ENCODE measurements at places on chromosomes 13 and 19. TPM values are rescaled to one million over a fixed set of nuclear protein-coding genes. Genes with fewer than 3 reads are reported as not detected.

The IZUMO2 gene
- total RNA-seq: not detected

The CPB2 gene
- 49.8 TPM for total RNA-seq

The NLRP12 gene
- 3.7 TPM for total RNA-seq

The VSTM2B gene
- total RNA-seq: not detected

The IGSF23 gene
- not detected for total RNA-seq

DNA sequence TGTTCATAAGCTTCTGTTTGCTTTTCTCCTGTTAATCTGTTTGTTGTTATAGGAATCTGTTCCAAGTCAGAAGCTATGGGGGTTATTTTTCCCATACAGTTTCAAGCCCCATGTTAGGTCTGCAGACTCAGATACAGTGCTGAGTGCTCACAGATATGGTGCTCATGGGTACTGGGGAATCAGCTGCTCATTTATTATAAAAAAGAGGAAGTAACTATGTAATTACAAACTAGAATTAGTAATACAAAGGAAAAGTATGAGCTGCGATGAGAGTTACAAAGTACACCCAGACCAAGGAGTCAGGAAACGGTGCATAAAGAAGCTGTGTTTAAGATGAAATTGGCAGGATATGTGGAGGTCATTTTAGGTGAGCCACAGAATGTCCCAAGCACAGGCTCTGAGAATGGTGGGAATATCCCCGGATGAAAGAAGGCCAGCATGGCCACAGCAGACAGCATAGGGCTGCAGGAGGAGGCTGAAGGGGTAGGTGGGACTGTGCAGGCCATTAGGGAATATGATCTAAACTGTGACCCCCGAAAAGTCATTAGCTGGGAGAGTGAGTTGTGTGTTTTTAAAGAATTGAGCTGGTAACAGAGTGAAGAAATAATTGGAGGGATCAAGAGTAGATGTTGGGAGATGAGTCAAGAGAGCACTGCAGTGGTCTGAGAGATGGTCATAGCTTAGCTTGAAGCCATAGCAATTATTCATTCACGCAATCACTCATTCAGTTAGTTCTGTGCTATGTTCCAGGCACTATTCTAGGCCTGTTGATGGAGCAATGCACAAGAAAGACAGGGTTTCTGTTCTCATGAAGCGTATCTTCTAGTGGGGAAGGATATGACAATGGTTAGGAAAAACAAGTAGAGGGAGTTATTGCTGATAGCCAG, 177.4 kb upstream of the UBL3 start:
- no peaks in the 10 kb centered on the region for H3K27me3 ChIP-seq
- H3K27ac ChIP-seq: no peak overlapping the region
- DNase-seq: no peak
- H3K4me1 ChIP-seq: no peaks in the 10 kb centered on the region
- H3K4me3 ChIP-seq: no peak overlapping the region
- no peaks in the 10 kb centered on the region for H3K36me3 ChIP-seq

DNA sequence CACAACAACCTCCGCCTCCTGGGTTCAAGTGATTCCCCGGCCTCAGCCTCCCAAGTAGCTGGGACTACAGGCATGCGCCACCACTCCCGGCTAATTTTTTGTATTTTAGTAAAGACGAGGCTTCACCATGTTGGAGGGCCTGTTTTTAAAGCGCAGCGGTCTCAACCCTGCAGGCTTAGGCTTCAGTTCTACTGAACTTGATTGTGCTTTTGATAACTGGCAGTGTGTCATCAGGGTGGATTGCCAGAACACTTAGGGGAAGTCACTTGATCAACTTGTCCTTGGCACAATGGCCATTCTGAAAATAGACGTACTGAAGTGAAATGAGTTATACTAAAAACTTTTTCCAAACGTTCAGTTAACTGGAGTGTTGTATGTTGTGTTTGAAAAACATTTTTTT, 472.2 kb downstream of the KLF5 start:
- H3K4me3 ChIP-seq: no peak overlapping the region
- H3K27ac ChIP-seq: no peak overlapping the region

DNA sequence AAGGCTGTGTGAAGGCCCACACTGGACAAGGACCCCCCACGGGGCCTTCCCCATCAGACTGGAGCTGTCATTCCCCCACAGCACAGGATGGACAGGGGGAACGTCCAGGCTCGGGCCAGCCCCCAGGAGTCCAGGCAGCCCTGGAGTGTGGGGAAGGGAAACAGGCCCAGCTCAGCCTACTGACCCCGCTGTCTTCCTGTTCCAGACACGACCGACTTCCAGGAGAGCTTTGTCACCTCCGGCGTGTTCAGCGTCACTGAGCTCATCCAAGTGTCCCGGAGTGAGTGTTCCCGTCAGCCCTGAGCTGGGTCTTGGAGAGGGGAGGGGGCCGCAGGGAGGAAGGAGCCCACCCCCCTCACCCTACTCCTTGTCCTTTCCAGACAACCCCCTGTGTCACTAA, 47.0 kb downstream of the SMIM24 start:
- peak; percentile 45 for DNase-seq
- peak overlapping the region; percentile 92 for H3K27ac ChIP-seq
- H3K36me3 ChIP-seq: peaks cover 59% of the 10 kb centered on the region

GRCh38 chr13:99370481-99371275, 63.5 kb upstream of the GPR183 start:
- H3K27me3 ChIP-seq: no peaks in the 10 kb centered on the region
- no peak for DNase-seq
- H3K36me3 ChIP-seq: no peaks in the 10 kb centered on the region
- no peak overlapping the region for H3K4me3 ChIP-seq
- H3K4me1 ChIP-seq: no peaks in the 10 kb centered on the region
- H3K27ac ChIP-seq: no peak overlapping the region

- no peak overlapping the region for H3K27ac ChIP-seq
- DNase-seq: no peak
- H3K4me1 ChIP-seq: no peaks in the 10 kb centered on the region
Observed at GRCh38 chr13:36915106-36915505, 4.9 kb downstream of the SMAD9 start.

- DNase-seq: no peak
- no peak overlapping the region for H3K4me3 ChIP-seq
- no peaks in the 10 kb centered on the region for H3K4me1 ChIP-seq
- H3K27ac ChIP-seq: no peak overlapping the region
- H3K27me3 ChIP-seq: no peaks in the 10 kb centered on the region
Observed at GRCh38 chr19:9149997-9150396, 9.8 kb downstream of the ZNF317 start.

DNA sequence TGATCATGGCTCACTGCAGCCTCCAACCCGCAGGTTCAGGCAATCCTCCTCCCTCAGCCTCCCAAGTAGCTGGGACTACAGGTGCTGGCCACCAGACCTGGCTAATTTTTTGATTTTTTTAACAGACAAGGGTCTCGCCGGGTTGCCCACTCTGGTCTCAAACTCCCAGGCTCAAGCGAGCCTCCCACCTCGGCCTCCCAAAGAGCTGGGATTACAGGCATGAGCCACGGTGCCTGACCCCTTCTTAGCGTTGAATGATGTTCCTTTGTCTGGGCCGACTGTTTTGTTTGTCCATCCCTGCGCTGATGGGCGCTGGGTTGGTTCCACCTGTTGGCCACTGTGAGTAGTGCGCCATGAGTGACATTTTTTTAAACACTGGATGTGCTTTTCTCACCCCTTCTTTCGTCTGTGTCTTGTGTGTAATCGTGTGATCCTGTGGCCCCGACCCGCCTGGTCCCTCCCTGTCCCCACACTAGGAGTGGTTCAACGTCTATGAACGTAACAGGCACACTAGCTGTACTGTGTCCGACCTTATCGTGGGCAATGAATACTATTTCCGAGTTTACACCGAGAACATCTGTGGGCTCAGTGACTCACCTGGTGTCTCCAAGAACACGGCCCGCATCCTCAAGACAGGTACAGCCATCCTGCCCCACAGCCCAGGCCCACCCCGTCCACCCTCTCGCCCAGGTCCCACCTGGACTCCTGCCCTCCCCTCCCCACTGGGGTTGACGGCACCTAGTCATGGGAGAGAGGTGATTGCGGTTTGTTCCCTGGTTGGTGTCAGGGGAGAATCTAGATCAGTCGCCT, 15.0 kb upstream of the EMC10 start:
- no peak overlapping the region for H3K27ac ChIP-seq
- peaks cover 8% of the 10 kb centered on the region for H3K27me3 ChIP-seq
- H3K4me1 ChIP-seq: no peaks in the 10 kb centered on the region
- peak; percentile 65 for DNase-seq
- H3K4me3 ChIP-seq: no peak overlapping the region
- no peaks in the 10 kb centered on the region for H3K36me3 ChIP-seq

DNA sequence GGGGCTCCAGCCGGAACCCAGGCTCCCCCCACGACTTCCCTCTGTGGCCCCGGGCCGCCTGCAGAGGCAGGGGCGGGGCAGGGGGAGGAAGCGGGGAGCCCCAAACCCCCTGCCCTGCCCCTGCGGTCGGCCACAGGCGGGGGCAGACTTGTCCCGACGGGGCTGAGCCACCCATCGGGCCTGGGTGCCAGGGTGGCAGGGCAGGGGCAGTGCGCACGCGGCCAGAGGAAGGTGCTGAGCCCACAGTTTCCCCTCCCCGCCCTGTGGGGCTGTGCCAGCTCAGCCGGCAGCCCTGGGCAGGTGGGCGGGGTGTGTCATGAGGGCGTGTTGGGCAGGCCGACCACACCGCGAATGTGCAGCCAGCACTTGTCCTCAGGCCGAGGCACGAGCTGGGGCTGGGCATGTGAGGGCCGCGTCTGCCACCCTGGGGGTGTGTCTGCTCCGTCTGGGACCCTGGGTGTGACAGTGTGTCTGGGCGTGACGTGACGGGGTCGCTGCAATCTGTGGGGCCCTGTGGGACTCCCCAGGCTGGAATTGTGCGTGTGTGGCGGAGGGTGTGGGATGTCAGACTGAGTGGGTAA, 17.7 kb downstream of the CCDC97 start:
- H3K4me3 ChIP-seq: no peak overlapping the region
- DNase-seq: peak; percentile 94
- H3K4me1 ChIP-seq: peaks cover 67% of the 10 kb centered on the region
- no peaks in the 10 kb centered on the region for H3K27me3 ChIP-seq

- H3K27me3 ChIP-seq: no peaks in the 10 kb centered on the region
- no peaks in the 10 kb centered on the region for H3K36me3 ChIP-seq
- H3K4me3 ChIP-seq: no peak overlapping the region
- H3K4me1 ChIP-seq: no peaks in the 10 kb centered on the region
- no peak overlapping the region for H3K27ac ChIP-seq
- no peak for DNase-seq
Observed at GRCh38 chr13:33076001-33076992, 60.1 kb downstream of the KL start.
